ENCODE measurements at places on chromosomes 3 and 15. TPM values are rescaled to one million over a fixed set of nuclear protein-coding genes. Genes with fewer than 3 reads are reported as not detected.

GOLGA6D gene
- not detected for total RNA-seq

GRCh38 chr15:45429941-45430792 is 51.8 kb upstream of the GATM start:
- DNase-seq: no peak

DNA sequence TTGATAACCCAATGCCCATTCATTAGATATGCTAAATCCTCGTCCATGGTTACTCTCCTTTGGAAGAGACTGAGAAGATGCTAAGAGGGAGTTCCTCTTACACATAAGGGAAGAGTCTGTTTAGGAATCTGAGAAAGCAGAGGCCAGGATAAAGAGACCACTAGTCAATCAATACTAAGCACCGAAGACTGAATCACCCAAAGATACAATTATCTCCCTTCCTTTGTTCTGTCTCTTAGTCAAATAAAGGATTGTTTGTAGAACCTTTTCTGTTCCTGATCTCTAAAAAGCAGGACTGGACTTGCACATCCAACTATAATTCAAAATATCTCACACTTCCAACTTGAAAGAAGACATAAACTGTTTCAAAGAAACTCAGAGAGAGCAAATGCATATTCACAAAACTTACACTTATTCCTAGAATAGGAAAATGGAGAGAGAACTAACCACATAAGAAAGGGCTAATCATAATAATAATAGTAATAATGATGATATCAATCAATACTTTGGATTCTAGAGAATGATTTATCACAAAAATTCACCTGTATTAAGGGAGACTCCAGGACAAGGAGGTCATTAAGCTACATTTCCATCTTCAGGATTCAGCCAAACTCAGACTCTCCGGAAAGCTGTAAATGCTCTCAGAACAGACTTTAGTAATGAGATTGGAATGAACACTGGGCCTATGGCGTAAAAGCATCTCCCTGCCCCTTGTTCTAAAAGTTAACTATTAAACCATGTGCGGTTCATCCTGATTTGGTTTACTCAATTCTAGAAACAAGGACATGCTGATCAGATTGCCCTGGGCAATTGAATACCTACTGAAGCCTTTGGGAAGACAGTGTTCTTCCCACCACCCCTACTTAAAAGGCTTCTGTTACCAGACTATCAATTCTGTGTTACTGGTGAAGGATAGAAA is 401.5 kb downstream of the ZBTB20 start:
- DNase-seq: no peak

DNA sequence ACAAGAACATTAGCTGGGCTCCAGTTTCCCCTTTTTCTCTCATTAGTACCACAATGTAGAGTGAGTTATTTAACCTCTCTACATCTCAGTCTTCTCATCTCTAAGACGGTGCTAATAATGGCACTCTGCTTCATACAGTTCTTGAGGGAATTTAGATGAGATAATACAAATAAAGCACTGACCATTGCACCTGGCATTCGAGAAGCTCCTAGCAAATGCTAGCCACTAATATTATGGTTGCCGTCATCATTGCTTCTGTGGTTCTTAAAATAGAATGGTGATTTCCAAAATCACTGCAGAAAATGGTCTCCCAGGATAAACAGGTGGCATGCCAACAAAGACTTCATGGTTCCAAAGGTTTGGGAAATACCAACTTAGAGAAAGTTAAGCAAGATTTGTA is 213.0 kb downstream of the RORA start:
- DNase-seq: no peak

Data from glomerular endothelial cell (primary cell).